ENCODE measurements at places on chromosomes 16 and 17.

DNA sequence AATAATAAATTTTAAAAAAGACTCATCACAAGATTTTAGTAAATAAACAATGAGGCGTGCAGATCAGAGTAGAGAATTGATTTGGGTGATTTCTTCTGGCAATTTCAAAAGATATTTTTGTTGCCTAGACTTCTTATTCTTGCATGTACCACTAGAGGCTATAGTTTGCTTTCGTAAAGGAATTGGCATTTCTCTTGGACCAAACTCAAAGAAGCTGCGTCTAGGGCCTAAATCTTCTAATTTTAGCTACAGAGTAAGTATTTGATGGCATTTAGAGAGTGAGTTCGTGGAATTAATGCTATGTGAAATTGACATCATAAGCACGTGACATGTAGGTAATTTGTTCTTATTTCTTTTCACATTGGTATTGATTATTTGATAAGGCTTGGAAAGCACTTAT is 24.4 kb upstream of the ABCC11 start:
- no peak for DNase-seq

DNA sequence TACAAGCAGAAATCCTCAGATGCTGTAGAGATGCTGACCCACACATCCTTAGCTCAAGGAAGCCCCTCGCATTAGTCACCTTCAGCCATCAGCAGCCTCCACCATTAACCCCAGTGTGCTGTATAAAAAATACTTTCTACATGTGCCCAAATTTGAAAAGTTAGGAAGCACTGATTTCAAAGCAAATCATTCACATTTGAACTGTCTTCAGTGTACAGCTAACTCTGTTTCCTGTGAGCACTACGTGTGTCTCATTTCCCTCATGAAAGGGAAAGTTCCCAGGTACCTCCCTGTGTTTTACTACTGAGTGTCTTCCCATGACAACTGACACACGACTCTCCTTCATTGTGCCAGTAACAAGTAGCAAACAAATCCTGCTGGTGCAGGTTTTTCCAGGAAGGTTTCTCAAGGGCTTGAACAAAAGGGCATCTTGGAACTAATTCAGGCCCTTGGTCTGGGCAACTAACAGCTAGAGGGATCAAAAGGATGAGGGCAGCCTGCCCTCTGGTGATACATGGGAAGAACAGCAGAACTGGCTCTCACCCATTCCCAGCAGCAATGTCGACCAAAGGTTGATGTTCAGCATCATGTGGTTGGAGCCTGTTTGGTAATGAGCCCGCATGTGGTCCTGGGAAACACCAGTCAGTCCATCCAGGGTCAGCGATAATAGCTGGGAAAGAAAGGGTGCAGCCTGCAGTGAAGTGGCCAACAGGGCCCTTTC is 4.0 kb downstream of the SLC35B1 start:
- DNase-seq: peak; percentile 73

DNA sequence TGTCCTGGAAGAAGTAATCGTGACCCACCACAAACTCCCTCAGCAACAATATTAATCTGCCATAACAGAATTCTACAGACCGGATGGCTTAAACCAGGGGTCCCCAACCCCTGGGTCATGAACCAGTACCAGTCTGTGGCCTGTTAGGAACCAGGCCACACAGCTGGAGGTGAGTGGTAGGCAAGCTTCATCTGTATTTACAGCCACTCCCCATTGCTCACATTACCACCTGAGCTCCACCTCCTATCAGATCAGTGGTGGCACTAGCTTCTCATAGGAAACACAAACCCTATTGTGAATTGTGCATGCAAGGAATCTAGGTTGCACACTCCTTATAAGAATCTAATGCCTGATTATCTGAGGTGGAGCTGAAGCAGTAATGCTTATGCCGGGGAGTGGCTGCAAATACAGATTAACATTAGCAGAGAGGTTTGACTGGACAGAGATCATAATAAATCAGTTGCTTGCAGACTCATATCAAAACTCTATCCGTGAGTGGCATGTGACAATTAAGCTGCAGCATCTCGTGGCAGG is 74.5 kb downstream of the NOG start:
- DNase-seq: no peak

DNA sequence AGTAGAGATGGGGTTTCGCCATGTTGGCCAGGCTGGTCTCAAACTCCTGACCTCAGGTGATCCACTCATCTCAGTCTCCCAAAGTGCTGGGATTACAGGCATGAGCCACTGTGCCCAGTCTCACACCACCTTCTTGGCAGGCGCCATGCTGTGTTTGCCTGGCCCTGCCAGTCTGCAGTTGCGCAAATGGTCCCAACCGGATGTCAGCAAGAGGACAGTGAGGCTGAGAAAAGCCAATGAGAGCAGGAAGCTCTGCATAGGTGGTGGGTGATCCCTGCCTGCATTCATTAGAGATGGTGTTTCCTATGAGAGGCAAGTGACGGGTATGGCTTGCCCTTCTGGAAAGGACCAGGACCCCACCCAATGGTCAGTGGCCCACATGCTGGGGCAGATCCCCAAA is 59.3 kb downstream of the PECAM1 start:
- no peak for DNase-seq

GRCh38 chr17:56803071-56803470 is 30.6 kb downstream of the C17orf67 start:
- no peak for DNase-seq

DNA sequence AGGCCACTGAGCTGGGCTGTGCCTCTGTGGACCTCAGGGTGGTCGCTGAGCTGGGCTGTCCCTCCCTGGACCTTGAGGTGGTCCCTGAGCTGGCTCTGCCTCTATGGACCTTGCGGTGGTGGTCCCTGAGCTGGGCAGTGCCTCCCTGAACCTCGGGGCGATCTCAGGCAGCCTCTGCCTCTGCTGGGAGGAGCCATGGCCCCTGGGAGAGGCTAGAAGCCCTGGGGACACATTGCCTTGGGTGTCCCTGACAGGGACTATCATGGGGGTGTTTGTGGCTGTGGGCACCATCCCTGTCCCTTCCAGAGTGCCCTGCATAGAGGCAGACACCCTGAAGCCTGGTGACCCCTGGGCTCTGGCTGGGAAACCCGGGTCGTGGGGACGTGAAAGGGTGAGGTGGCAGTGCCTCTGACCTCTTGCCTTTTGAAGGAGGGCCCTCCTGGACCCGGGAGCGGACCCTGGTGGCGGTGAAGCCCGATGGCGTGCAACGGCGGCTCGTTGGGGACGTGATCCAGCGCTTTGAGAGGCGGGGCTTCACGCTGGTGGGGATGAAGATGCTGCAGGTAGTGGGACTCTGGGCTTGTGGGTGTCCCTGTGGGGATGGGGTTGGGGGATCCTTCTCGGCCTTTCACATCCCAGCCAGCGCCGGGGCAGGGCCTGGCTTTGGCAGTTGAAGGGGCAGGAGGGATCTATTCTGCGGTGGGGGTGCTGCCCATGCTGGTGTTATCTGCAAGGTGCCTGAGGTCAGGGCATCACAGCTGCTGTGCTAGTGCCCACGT is 1.8 kb downstream of the NME4 start:
- no peak for DNase-seq

Measured in fibroblast of mammary gland (primary cell).